ENCODE measurements at places on chromosomes 7 and 10.

DNA sequence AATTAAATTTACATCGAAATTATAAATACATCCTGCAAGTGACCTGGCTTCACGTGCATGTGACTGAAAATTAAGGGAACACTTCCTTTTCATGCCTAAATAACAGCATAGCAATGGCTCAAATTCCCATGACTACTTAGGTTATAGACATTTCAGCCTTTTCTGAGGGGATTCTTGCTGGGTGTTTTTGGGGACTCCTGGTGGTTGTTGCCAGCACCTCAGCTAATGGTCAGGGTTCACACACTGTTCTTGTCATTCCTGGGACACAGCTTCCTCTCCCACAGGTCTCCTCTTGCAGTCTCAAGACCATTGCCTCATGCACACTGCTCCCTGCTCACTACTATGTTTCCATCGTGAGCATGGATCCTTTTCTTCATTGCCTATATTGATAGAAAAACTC, 148.9 kb upstream of the GLI3 start:
- DNase-seq, result no peak

GRCh38 chr7:77899516-77899915, 100.9 kb downstream of the PHTF2 start:
- no peak for DNase-seq

DNA sequence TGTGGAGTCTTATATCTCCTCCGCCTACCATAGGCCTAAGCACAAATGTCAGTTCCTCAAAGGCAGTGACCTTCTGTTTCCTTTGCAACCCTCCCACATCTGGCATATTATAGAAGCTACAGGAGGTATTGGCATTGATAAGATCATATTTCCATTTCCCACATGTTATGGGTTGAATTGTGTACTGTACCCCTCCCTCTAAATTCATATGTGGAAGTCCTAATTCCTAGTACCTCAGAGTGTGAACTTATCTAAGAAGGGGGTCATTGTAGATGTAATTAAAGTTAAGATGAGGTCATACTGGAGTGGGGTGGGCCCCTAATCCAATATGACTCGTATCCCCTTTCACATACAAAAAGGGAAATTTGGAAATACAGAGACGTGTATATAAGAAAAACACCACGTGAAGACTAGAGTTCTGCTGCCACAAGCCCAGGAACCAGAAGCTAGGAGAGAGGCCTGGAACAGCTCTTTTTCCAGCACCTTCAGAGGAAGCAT, 6.1 kb upstream of the LAMB4 start:
- no peak for DNase-seq

- no peak for DNase-seq
Observed at GRCh38 chr10:66258693-66259092, 667.1 kb upstream of the LRRTM3 start.

GRCh38 chr7:148930335-148930734, 46.2 kb upstream of the EZH2 start:
- no peak for DNase-seq

GRCh38 chr7:147999962-148000361, 590.6 kb upstream of the C7orf33 start:
- DNase-seq, result no peak

GRCh38 chr10:14478201-14478600, 147.5 kb upstream of the FRMD4A start:
- DNase-seq, result no peak

DNA sequence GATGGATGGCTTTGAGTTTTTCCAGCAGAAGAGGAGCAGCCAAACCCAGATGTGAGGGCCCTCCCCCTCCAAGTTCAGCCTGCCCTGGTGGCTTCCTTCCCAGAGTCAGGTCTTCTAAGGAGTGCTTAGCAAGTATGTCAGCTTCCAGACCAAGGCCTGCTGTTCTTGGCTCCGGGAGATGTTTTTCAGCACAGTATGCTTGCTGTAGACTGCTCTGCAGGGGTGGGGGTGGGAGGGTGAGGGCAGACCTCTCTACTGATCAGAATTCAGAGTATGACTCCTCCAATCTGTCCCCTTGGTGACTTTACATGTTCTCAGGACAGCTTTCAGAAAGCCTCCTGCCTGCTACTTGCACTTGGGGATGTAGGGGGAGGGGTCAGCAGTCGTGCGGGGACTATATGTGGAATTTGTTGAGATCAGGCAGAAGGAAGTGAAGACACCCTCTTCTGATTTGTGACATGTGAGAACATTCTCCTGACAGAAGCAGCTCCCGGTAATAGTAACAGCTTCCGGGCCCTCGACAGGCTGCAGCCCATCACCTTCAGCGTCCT, 516.4 kb upstream of the ZMIZ1 start:
- DNase-seq, result peak; percentile 85

DNA sequence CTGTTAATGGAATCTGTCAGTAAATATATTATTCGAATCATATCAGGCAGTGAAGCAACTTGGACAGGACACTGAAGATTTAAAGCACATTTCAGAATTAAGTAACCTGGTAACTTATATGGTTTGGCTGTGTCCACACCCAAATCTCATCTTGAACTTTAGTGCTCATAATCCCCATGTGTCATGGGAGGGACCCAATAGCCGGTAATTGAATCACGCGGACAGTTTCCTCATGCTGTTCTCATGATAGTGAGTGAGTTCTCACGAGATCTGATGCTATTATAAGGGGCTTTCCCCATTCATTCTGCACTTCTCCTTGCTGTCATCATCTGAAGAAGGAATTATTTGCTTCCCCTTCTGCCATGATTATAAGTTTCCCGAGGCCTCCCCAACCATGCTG, 83.2 kb upstream of the COL1A2 start:
- no peak for DNase-seq

DNA sequence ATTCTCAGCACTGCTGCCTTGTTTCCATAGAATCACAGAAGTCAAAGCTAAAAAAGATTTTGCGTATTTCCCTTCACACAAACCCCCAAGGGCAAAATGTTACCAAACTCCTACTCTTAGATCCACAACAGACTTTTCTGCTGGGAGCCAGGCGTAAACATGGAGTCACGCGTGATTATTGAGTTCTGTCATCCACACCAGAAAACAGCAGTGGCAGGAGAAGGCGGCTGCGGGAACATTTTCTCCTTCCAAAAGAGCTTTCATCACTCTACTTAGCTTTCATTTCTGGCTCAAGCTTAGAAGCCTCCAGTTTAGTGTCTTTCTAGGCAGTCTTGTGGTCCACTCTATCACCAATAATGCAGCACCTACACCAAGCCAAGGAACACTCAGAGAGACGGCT, 712.9 kb upstream of the NRP1 start:
- DNase-seq, result no peak

GRCh38 chr7:103811997-103812396, 177.5 kb downstream of the RELN start:
- no peak for DNase-seq

GRCh38 chr7:137956183-137956582, 45.7 kb downstream of the CREB3L2 start:
- no peak for DNase-seq

GRCh38 chr10:94093286-94093905, 99.7 kb downstream of the PLCE1 start:
- DNase-seq, result peak; percentile 18

GRCh38 chr7:29987811-29988317, 1.7 kb downstream of the SCRN1 start:
- DNase-seq, result peak; percentile 81

GRCh38 chr7:135845415-135846075, 96.9 kb upstream of the FAM180A start:
- no peak for DNase-seq

GRCh38 chr10:110568055-110568735, 700 bp downstream of the SMC3 start:
- DNase-seq, result no peak

GRCh38 chr7:139602143-139602722, 78.7 kb downstream of the CLEC2L start:
- peak; percentile 25 for DNase-seq

- DNase-seq, result no peak
Observed at GRCh38 chr7:46283852-46284251, 362.8 kb upstream of the IGFBP3 start.

- no peak for DNase-seq
Observed at GRCh38 chr10:67663449-67664087, 32.4 kb downstream of the CTNNA3 start.

DNA sequence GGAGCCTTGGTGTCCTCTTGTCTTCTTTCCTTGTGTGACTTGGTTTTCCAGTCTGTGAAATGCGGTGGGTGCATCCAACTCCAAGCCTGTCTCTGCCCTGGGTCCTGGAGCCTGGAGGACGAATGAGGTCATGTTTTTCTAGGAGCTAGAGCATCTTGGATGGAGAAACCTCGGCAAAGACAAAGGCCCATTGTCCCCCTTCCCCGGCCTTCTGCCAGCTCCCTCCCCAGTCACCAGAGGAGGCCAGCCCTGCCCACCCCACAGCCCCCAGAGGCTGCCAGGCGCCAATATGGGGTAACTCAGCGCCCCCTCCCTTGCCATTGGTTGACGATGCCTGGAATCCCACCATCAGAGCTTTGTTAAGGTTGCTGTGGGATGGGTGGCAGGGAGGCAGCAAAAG, 40.4 kb downstream of the KCTD7 start:
- DNase-seq, result no peak

DNA sequence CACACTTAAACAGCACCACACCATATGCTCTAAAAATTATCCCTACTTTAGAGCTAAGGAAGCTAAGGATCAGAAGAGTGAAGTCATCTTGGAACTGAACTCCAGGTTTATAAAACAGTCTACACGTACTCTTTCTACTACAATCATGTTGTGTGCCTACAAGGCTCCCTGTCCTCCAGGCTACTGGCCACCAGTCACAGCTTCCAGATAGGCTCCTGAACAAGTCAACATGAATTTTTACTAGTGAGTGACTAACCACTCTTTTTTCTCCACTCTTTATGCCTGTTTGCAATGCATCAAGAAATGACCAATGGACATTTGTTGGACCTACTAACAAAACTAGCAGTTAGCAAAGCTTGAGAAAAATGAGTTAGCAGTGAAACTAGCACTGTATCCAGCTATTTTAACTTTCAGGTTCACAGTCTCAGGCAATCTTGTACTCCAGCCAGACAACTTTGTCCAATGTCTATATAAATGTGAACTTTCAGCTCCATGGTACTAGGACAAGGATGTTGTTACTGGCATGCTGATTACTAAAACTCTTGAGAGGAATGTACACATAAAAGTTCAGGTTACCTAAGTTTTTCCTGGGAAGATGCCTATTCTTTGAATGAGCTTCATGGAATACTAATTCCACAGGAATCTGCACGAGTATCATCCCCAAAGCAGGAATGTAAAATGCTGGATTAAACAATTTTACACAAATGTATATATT, 180.0 kb downstream of the BTAF1 start:
- peak; percentile 63 for DNase-seq

DNA sequence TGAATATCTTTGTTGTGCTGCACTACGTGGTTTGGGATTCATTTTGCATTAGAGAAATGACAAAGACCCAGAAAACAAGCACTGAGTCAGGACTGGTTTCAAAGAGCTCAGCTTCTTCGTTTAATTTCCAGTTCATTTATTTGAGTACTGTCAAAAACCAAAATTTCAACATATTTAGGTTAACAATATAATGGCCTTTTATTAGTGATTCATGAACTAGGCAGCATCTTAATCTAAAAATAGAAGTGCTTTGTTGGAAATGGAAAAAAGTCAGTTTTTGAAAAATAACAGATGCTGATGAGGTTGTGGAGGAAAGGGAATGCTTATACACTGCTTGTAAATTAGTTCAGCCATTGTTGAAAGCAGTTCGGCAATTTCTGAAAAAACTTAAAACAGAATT, 856.4 kb downstream of the LRMDA start:
- DNase-seq, result peak; percentile 74

DNA sequence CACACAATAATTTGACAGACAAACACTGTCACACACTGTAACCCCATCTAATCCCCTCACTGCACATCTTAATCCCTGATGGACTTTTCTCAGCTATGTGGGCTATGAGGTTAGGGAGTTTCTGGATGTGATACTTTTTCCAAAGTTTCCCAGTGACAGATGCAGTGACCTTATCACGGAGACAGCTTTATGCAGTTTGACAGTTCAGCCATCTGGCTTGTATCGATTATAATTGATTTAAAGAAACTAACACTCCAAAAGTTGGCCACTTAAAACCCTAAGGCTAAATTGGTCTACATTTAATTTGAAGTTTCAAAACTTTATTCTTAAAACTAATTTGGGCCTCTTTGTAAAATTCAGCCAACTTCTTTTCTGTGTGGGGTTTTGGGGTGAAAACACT, 196.7 kb downstream of the SDK1 start:
- no peak for DNase-seq

- DNase-seq, result no peak
Observed at GRCh38 chr7:129657363-129657762, 45.8 kb downstream of the NRF1 start.

DNA sequence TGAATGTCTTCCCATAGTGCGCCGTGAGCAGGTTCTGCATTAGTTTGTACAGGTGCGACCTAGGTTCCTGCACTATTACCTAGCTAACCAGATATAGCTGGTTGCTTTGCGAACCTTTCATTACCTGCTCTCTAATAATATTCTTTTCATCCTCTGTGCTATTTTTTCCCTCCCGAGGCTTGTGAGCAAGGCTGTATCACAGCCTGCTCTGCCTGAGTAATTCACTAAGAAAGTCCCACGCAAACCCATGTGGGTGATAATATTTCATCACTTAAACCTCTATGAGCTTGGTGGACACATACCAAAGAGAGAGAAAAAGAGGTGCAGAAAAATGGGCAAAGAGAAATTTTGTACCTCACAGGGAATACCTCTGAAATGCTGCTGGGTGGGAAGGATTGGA, 8.4 kb downstream of the INHBA start:
- no peak for DNase-seq

DNA sequence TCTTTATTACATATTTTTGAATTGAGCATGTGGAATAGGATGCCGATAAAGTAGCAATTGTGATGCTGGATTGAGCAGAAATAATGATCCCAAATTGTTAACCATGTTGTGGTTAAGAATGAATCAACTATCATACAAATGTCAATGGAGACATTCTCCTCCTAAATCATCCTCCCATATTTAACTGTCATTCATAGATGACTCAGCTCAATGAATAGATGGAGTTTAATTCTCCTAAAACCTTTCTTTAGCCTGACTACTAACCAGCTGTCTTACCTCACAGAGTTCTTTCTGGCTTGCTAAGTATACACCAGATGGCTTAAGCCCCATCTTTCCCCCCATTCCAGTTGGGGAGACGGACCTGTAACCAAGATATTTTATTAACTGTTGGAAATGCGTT, 23.4 kb upstream of the NPS start:
- no peak for DNase-seq

Data from astrocyte (in vitro differentiated cells and primary cell).